Left forelimb (tissue), 1 donor: ENCODE measurements at places on chromosomes 1 and 21.
A peak's percentile ranks its signal among the peaks of the same experiment; 100 is the strongest.

- DNase-seq = no peak
Measured at GRCh38 chr1:47024141-47024801, 802 bp downstream of the CYP4X1 start.

DNA sequence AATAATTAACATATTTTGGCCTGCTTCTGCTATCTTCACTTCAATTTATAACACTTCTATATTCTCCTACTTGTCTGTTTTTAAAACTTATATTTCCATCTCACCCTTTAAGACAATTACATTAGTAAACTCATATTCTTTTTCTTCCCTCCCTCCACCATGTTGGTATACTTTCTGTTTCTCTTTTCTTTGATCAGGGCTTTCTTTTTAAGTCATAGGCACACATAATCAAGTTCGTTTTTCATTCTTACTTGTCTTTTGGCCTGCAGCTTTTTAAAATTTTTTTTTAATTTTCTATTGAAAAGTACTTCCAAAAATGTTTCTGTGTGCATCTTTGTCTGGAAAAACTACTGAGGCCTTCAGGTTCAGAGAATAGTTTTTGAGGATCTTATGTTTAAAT, 2.3 kb downstream of the PYHIN1 start:
- DNase-seq = no peak

GRCh38 chr21:14535702-14536101, 10.4 kb downstream of the SAMSN1 start:
- DNase-seq = no peak

- DNase-seq = peak; percentile 96
Measured at GRCh38 chr1:23562137-23562876, 3.0 kb upstream of the ID3 start.

GRCh38 chr1:201562659-201563405, 23.9 kb downstream of the NAV1 start:
- no peak for DNase-seq

DNA sequence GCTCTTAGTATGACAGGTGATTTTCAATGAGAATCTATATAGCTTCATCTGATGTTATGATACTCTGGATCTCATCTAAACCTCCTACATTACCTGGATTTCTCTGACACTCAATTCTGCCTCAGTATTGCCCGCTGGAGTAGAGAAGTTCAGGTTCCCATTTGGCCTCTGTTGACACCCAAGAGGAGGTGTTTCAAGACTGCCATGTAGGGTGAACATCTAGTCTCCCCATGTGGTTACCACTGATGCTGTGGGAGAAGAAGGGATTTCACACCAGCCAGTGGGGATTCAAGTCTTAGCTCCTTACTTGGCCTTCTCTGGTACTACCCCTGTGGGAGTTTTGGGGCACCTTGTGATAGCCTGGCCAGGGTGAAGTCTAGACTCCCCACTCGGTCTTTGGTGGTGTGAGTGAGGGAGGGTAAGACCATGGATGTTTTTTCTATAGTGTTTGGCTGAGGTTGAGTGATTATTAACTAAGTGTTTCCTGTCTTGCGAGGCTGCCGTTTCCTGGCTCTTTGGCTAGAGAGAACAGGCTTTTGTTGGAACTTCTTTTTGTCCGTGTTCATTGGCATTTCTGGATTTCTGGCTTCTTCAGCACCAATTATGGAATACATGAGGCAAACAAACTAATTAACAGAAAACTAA, 90.7 kb downstream of the RHOU start:
- no peak for DNase-seq

DNA sequence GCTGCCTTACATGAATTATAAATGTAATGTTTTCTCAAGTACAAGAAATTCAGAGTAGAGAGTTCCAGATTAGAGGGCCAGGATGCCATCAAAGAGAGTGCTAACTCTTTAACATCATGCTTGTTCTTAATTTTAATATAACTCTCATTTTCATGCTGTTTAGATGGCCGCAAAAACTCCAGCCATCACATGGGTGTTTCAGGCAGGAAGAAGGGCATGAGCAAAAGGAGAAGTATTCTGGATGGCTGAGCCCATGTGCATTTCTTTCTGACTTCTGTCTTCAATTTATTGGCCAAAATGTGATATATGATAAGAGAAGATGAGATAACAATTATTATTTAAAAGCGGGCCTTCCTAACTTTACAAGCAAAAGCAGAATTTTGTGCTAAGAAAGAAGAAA, 1328.6 kb downstream of the MRPL39 start:
- DNase-seq = no peak

DNA sequence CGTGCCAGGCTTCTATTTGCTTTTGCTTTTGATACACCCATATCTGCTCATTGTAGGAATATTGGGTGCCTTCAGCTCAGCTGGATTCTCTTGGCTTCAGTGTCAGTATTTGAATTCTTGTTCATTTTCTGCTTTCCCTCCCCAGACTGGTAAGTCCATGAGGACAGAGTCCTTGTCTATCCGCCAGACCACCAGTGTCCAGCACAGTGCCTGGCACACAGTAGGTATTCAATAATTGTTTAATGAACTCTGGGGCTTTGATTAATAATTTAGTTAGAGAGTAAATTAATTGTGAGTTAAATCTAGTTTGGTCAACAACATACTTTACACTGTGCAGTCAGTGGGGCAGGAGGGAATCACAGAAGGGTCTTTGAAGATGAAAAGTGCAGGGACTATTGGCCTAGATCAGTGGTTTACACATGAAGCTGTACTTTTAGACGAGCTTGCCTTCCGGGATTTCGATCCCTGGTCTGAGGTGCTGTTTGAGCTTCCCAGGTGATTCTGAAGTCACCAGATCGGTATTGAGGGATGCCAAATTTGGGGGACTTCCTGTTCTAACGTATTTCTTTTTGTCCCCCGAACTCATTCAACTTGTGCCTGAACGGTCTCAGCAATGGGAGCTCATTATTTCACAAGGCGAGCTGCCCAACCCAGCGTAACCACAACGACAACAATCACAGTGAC, 119.1 kb upstream of the JUN start:
- no peak for DNase-seq

- no peak for DNase-seq
Measured at GRCh38 chr1:240737298-240737697, 125.3 kb upstream of the GREM2 start.

DNA sequence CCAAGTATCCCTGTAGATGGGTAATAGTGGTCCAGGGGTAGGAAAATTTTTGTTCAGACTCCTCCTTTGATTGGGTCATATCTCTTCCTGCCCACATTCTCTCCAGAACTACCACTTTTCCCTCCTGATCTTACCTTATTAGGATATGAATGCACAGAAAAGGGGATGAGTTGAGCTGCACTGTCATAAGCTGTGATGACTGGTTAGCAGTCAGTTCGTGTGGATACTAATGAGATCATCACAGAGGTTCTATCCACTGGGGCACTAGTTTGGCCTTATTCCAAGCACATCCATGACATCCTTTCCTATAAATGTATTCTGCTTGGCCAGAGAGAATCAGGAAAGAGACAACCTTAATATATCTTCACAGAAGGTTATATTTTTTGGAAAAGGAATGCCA, 22.1 kb upstream of the TBX15 start:
- no peak for DNase-seq

DNA sequence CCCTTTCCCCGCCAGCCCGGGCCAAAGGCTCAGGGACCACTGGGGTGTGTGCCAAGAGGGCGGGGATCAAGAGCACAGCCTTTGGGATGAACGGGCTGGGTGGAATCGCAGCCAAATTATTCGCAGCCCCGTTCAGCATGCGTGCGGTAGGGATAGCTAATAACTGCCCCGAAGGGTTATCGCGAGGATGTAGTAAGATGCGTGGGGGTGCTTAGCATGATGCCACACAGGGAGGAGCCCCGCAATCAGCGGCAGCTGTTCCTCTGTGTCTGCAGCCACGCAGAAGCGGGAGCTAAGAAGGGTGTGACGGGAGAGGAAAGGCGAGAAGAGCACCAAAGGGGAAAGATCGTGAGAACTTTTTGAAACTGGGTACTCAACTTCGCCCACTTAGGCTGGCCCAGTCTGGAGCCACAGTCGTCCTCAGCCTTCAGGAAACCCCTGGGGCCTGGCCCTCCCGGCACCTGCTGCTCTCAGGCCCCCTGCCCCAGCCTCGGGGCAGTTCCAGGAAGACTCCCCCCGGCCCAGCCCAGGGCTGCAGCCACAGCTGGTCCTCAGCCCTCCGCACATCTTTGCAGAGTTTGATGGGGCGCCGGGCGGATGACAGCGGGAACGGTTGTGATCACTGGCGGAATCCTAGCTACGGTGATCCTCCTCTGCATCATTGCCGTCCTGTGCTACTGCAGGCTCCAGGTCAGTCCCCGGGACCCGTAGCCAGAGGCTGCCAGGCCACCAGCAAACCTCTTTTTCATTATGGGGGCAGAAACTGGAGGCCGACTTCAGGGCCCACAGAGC, 64.9 kb downstream of the TOR1AIP2 start:
- DNase-seq = no peak

DNA sequence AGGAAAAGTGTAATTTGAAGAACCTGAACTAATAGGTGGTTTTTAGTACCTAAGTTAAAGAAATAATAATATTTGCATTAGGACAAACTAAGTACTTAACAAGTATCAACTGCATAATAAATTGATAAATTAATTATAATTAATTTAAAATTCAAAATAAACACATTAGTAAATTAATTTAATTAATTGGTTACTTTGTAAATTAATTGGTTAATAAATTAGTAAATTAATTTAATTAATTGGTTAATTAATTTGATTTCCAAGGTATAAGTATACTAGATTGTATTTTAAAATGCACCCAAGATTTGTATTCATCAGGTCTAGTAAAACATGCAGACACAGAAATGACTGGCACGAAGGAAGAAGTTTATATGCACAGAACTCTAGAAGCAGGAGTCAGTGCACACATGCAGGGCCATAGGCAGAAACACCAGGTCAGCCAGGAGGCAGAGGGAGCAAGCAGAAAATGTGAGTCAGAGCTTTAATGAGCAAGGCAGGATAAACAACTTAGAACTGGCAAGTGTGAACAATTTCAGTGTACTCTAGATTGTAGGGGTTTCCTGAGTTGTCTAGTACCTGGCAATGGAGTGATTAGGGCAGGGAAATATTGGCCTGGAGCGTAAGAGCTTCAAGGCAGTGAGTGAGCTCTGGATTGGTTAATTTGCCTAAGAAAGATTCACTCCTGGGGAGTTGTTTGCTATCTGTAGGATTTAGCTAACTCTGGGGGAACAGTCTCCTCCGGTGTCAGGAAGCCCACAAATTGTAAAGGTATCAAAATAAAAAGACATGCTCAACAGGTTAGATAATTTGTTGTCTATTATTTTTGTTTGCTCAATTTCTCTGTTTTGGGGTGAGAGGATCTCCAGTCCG, 665.7 kb downstream of the MRPL39 start:
- DNase-seq = no peak

DNA sequence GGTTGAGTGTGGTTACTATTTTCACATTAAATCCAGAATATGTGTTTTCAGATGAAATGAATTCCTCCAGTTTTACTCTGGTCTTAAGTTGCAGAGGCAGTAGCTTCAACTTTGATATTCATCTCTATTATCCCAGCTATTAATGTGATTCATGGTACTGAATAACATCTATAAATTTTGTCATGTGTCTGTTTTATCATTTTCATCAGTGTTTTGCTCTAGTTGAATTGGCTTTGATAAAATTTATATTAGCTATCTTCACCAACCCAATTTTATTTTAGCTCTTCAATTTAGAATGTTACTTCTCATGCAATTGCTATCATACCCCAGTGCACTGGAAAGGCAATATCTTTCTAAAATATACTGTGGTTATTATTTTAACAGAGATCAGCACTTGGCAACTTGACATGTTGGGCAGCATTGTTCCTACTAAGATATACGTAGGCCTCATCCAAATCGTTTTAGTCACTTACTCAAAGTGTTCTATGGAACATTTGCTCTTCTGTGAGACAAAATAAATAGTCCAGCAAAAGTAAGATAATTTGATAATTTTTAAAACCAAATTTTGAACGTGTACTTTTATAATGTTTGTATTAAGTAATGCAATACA, 184.3 kb downstream of the NCAM2 start:
- DNase-seq = no peak

DNA sequence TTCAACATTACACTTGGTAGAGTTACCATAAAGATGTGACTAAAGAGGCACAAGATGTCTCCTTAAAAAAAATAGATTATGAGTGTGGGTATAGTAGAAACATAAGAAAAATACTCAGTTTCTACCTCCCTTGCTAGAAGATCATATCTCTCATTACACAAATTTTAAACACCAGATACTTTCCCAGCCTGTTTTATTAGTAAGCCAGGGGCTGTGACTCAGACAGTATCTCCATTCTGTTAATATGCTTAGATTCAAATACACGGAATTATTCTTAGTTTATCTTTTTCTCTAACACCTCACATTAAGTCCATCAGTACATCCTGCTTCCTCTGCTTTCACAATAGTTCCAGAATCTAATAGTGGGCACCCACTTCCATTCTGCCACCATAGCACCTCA, 561.8 kb upstream of the ADAMTS5 start:
- DNase-seq = no peak

DNA sequence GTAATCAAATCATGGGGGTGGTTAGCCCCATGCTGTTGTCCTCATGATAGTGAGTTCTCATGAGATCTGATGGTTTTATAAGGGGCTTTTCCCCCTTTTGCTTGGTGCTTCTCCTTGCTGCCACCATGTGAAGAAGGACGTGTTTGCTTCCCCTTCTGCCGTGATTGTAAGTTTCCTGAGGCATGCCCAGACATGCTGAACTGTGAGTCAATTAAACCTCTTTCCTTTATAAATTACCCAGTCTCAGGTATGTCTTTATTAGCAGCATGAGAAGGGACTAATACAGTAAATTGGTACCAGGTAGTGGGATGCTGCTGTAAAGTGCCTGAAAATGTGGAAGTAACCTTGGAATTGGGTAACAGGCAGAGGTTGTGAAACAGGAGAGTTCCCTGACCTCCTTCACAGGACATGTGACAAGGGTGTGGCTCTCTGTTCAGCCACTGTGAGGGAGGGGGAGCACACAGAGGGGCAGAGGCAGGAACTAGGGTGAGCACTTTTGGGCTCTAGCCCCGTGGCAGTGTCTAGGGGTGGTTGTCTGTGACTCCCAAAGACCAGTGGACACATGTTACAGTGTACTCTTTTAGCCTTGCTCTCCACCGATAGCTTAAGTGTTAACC, 105.3 kb downstream of the BACH1 start:
- no peak for DNase-seq

- DNase-seq = no peak
Measured at GRCh38 chr1:4660917-4661594, 6.6 kb downstream of the AJAP1 start.

- DNase-seq = no peak
Measured at GRCh38 chr1:236534151-236534651, 10.4 kb downstream of the LGALS8 start.

DNA sequence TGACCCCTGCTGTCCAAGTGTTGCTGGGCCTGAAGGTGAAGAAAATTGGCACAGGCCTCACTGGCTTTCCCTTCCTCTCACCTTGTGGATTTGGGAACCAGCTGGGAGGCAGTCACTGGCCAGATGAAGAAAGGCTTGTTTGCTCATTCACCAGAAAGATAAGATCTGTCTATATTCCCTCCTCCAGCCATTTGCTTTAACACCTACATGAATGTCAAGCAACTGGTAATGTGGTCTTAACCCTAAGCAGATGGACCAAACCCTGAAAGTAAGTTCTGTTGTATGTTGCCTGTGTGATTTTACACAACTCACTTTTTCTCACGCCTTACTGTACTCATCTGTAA, 10.3 kb upstream of the SRRM1 start:
- DNase-seq = no peak
